ENCODE measurements at places on chromosomes 4 and X.
A peak's percentile ranks its signal among the peaks of the same experiment; 100 is the strongest.

- peak; percentile 2 for DNase-seq
Measured at GRCh38 chrX:22686138-22686541, 313.6 kb upstream of the DDX53 start.

GRCh38 chrX:118254611-118255010 is 91.3 kb upstream of the WDR44 start:
- peak; percentile 20 for DNase-seq

- no peak for DNase-seq
Measured at GRCh38 chr4:158208963-158209640, 1.2 kb upstream of the TMEM144 start.

GRCh38 chrX:51461053-51462044 is 35.0 kb downstream of the NUDT11 start:
- peak; percentile 21 for DNase-seq

DNA sequence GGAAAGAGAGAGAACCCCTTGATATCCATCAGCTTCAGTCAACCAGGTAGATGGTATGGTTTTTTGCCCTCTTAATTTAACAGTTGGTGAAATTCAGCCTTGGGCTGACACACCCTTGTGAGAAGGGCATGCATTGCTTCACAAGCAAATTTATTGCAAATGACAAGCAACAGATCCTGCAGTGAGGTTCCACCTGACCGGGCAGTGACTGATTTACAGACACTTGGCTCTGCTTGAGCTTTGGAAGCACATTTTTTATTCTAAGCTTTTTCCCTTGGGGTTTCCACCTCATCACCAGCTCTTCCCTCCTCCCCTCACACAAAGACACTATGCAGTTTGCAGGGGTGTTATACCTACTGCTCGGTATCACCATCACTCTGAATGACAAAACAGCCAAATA is 28.3 kb upstream of the SERTM2 start:
- no peak for DNase-seq

GRCh38 chr4:16820329-16820728 is 78.1 kb downstream of the LDB2 start:
- DNase-seq, result no peak

DNA sequence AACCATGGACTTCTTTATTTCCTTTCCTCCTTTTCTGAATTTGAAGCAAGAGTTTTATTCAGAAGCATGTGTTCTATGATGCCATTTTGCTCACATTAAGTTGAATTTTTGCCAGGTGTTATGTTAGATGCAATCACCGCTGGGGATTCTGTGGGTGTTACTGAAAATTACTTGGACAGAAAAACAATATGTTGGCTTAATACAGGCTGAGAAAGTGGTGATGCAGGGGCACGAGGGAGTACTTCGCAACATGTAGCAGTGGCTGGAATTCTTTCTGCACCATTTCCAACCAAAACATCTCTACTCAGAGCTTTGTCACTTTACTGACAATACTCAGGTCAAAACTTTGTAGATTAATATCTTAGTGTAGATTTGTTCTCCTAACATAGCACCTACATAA is 109.2 kb upstream of the PCDH18 start:
- DNase-seq, result no peak

GRCh38 chr4:3481113-3481531 is 18.0 kb downstream of the DOK7 start:
- no peak for DNase-seq

DNA sequence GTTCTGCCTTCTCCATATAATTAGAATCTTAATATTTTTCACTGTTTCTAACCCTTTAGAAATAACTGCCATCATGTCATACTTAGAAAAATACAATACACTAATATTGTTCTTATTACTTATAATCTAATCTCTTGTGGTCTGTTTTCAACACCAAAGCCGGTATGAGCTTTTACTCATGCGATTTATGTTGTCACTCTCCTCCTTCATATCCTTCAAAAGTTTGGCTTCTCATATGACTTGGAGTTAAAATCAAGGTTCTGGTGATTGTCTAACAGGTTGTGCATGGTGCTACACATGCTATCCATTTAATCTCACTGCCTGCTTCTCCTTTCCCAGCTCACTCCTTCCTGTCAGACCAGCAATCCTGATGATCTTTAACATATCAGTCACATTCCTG is 1392.9 kb downstream of the ARAP2 start:
- no peak for DNase-seq

DNA sequence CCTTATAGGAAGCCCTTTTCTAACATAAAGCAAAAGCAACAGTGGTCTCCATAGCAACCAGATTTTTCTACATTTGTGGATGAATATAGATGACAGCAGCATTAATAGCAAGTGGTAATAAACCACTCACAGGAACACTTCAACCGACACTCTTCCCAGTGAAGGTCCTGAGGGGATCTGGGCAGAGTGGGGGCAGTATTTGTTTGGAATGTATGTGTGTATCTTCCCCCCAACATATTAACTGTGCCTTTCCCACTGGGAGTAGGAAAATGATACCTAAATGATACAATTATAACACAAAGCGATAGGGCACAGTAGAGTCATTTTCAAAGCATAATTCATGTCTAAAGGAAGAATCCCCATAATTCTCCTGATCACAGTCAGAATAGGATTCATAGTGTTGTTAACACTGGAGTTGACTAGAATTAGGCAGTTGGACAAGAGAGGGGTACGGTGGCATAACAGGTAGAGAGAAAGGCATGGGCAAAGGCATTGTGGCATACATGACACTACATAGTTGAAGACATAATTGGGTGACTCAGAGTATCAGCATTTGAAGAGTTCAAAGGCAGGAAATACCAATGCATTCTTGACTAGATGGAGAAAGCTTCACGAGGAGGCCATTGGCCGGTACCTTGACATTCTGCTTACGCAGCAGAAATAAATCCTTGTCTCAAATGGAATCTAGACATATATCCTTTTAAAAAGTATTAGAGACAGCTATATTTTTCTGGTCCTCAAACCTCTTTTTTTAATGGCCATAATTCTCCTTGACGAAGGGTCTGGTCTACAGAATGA is 15.2 kb downstream of the CAPN6 start:
- DNase-seq, result no peak

DNA sequence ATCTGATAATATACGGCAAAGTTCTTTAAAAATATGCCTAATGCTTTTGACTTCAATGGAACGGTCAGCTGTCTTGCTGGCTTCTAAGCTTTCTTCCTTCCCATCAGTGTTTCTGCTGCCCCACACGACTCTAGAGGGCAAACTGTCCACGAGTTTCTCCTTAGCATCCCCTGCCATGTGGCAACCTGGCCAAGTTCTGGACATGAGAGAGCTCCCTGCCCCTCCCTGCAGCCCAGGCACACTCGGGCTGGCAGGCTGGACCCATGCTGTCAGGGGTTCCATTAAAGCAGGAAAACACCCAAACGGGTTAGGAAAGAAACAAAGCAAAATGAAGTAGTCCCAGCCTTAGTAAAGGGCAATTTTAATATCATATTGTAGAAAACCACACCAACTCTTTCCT is 38.8 kb downstream of the KDR start:
- no peak for DNase-seq

- DNase-seq, result no peak
Measured at GRCh38 chr4:19399001-19399400, 852.7 kb upstream of the SLIT2 start.

Measured in foreskin melanocyte (primary cell).